Fibroblast of skin of scalp (primary cell): ENCODE measurements at places on chromosomes 2 and 18.

DNA sequence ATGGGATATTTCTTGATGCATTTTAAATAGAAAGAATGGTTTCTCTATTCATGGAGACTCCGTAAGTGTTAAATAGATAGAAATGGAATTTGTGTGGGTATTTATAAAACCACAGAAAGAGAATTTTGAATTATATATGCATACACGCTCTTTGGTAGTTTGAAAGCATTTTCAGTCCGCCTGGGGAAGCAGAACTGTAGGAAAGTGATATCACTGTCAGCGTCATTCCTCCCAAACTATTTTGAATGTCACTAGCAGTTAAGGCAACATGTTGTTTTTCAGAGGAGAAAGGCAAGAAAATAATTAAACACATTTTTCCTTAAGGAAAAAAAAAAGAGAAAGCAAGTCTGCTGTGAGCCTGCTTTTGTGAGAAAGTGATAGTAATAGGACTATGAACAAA is 8.7 kb upstream of the ERMN start:
- no peak for DNase-seq

- DNase-seq, result no peak
Observed at GRCh38 chr2:77418537-77418936, 103.6 kb downstream of the LRRTM4 start.

GRCh38 chr18:55781481-55781957 is 193.5 kb upstream of the TCF4 start:
- peak; percentile 84 for DNase-seq

GRCh38 chr2:24337890-24338289 is 22.4 kb downstream of the ITSN2 start:
- DNase-seq, result no peak

DNA sequence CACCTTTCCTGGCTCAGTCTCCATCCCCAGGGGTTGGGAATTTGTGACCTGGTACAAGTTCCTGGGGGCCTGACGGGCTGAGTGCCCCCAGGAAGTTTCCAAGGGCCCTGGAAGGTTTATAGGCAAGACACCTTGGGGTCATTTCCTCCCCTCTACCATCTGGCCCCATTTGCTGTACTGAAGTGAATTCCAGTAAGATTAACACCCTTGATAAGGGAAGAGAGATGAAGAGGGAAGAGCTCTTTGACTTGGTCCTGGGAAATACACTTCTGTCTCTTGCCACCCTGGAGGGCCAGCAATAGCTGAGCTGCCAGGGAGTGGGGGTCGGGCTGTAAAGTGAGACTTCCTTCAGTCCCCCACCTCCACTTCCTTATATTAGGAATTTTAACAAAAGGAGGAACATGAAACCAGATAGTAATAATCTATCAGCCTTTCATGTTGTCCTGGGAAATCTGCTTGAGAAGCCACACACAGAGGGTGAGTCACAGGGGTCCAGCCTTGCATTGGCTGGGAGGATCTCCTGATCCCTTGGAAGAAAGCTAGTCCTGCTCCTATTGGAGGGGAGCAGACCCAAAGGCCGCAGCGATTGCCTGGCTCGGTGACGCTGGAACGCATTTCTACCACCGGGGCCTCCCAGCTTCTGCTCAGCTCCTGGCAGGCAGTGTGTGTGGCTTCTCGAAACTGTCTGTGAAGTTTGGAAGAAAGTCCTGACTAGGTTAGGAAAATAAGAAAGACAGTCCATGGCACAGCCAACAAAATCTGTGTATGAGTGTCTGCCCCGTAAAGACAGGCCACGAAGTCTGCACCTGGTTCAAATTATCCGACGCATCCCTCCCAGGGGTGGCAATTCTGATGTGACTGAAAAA is 87.3 kb downstream of the ACAA2 start:
- peak; percentile 98 for DNase-seq

GRCh38 chr2:19854596-19855541 is 46.9 kb downstream of the TTC32 start:
- no peak for DNase-seq
